Karpas-422 (cell line): ENCODE measurements at places on chromosomes 3 and 15.

DNA sequence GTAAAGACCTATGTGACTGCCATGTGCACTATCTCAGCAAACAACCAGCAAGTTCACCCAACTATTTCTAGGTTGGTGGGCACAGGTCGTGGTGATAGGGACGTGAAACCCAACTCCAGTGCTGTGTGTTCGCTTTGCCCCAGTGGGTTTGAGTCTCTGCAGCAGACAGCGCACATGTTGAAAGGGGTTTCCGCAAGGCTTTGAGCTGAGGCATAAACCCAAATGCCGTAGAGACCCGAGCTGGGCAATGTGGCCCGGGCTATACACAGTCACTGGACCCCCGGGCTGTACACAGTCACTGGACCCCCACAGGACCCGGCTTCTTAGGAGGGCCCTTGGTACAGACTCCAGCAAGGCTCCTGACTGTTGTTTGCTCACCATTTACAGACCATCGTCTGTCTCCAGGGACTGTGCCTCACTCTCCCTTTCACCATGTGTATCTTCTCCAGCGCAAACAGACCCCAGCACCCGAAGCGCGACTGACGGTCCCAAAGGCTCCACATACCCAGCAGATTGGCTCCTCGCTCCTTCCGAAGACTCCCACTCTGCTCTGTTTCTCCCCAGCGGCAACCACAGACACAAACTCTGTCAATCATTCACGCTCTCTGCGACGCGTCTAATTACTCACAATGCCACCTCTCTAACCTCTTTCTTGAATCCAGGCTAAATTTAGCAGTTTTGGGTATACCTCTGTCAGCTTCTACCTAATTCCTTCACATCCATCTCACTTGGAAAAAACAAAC, 31.2 kb downstream of the PCSK6 start:
- DNase-seq, result no peak

DNA sequence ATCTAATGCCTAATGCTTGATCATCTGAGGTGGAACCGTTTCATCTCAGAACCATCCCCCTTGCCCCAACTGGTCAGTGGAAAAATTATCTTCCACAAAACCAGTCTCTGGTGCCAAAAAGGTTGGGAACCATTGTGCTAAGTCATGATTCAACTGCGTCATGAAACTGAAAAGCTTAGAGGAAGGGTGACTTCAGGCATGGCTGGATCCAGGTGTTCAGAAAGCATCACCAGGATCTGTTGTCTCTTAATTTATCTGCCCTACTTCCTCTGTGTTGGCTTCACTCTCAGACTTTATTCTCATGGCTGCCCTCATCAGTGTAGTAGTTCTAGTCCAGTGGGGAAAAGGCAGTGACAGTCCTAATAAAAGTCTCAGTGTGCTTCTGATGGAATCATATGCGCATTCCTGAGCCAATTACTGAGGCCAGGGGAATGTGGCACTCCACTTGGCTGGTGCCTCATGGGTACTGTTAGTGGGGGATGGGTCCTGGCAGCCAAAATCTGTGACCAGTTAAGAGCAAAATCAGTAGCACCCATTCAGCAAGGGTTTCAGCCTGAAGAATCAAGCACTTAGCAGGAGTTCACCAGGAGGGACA, 110.3 kb downstream of the WNT5A start:
- no peak for DNase-seq

DNA sequence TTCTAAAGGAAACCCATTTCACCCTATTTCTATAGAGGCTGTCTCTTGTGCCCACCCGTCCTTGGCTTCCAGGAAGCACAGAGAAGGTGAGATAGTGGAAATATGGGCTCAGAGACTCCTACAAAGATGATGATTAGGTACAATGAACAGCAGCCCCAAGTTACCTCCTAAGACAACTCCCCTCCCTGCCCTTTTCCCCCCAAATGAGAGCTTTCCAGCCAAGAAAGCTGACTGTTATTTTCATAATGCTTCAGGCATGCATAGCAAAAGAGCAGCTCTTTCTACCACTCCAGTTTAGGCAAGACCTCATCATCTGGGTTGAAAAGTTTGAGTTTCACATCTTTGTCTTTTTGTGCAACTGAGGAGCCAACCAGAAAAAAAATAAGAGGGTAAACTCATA, 248.8 kb upstream of the ADAMTS9 start:
- DNase-seq, result no peak

- DNase-seq, result no peak
These were observed 178.0 kb downstream of the PLCL2 start for GRCh38 chr3:17062736-17063135.

- peak; percentile 78 for DNase-seq
These were observed 1.8 kb downstream of the CAMKV start for GRCh38 chr3:49867871-49868321.

GRCh38 chr3:106299300-106300098, 430.7 kb upstream of the CBLB start:
- peak; percentile 42 for DNase-seq

GRCh38 chr3:119624002-119624720, 26.5 kb downstream of the PLA1A start:
- no peak for DNase-seq

DNA sequence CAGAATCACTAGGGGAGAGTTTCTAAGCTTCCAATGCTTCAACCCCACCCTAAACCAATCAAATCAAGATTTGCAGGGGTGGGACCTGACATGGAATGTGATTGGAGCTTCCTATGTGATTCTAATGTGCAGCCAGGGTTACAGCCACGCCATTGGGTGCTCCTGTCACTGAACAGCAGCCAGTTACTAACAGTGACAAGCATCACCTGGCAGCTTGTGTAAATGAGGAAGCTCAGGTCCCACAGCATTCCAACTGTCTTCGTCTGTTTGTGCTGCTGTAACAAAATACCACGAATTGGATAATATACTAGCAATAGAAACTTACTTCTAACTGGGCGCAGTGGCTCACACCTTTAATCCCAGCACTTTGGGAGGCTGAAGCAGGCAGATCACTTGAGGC, 294.9 kb downstream of the SHQ1 start:
- DNase-seq, result no peak

DNA sequence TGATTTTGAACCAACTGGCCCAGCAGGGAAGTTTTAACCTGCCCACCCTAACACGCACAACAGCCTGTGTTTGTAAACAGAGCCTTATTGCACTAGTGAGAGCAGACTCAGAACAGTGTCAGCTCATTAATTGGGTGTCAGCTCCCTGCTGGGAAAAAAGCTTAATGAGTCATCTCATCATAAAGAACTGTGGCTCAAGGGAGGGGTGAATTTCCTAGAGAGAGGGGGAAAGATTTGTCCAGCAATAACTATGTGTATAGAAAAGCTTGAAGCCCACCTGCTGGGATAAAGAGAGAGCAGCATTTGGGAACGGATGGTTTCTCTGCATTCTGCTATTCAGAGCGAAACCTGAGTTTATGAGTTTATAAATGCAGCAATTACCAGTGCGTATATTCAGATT, 48.9 kb upstream of the GMNC start:
- DNase-seq, result no peak
